ENCODE measurements at places on chromosomes 16 and 17.

DNA sequence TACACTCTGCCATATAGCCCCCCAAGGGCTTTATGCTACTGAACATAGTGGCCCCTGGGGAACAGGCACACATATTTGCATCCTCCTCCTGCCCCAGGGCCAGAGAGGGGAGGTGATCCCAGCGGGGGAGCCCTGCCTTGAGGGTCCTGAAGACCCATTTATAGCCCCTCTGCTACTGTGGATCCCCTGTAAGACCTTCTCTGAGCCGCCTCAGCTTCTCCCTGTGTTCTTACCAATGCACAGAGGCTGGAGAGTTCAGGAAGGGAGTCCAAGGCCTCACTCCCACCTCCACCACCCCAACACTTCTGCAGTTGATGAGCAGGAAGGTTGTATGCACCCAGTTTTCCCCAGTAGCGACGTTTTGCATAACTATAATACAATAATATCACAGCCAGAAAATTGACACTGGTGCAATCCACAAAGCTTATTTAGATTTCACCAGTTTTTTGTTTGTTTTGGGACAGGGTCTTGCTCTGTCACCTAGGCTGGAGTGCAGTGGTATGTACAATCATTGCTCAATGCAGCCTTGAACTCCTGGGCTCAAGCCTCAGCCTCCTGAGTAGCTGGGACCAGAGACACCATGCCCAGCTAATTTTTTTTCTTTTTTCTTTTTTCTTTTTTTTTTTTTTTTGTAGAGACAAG lies 1.3 kb upstream of the FAM83G start:
- no peak for DNase-seq

DNA sequence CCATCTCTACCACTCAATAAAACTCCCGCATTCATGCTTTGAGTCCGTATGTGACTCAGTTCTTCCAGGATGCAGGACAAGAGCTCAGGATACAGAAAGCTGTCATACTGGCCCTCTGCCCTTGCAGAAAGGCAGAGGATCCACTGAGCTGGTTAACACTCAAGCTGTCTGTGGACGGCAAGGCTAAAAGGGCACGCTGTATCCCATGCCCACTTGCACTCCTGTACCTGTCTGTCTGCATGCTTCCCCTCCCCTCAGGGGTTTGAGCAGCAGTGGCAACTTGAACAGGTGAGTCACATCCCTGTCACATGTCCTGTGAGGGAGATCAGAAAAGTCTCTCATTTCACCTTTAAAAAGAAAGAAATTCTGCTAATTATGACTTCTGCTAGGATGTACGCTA lies 293.8 kb downstream of the HS3ST3B1 start:
- no peak for DNase-seq

- DNase-seq, result no peak
Measured at GRCh38 chr16:49378238-49378637, 4.6 kb downstream of the C16orf78 start.

GRCh38 chr17:81027591-81028505 lies 7.1 kb upstream of the BAIAP2 start:
- DNase-seq, result no peak

DNA sequence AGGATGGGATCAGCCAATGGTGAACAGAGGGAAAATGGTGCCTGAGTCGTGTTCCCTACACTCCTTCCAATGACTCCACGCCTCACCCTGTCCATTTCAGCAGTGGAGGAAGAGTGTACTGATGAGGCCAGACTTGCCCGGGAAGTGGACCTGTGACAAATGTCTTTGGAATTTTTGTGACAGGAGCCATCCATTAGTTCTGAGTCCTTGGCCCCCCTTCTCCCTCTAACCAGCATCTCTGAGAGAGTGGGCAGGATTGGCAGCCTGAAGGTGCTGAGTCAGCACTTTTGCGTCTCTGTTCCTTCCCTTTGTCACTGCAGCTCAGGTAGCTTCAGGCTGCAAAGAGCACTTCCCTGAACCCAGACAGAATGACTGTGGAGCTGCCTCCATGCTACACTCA lies 30.8 kb downstream of the BEAN1 start:
- DNase-seq, result no peak

GRCh38 chr16:1146409-1146808 lies 6.5 kb upstream of the CACNA1H start:
- DNase-seq, result no peak
